IMR-90 (cell line): ENCODE measurements at places on chromosomes 5 and 9. TPM values are rescaled to one million over a fixed set of nuclear protein-coding genes. Genes with fewer than 3 reads are reported as not detected.

GRCh38 chr9:117178596-117179375 is 236.1 kb downstream of the ASTN2 start:
- DNase-seq: peak; percentile 59

- no peak for DNase-seq
Measured at GRCh38 chr5:149724130-149724840, 5.8 kb upstream of the PPARGC1B start.

DNA sequence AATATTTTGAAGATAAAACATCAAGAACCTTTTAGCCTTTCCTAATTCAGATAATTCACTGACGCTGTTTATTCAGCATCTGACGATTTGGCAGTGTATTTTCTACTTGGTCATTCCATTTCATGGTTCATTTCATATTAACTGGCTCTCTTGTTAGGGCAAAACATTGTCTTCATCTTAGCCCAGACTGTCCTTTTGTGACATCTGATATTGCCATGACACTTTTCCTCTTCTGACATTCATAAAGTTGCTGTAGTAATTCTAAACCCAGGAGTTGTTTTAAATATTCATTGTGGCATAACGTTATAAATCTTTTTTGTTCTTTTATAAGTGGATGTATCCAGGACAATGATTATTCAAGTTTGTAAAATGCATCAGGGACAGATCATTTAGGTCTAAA is 1.8 kb downstream of the SCAMP1 start:
- no peak for DNase-seq

- no peak for DNase-seq
Measured at GRCh38 chr9:138098908-138099791, 221.6 kb downstream of the CACNA1B start.

GRCh38 chr9:73141282-73141681 is 10.4 kb upstream of the ANXA1 start:
- DNase-seq: no peak

DNA sequence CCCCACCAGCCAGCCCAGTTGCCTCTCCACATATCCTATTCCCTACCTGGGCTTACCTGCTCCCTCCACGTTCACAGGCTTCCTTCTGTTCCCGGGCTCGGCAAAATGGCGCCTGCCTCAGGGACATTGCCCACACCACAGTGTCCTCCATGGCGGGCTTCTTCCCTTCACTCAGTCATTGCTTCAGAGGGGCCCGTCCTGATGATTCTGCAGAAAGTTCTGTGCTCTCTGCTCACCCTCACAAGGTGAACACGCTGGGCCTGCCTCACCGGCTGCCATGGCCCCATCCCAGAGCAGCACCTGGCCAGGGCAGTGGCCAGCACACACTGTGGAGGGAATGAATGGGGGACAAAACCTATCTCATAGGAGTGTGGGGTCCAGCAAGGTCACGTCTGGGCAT is 313.0 kb downstream of the GADD45G start:
- no peak for DNase-seq

DNA sequence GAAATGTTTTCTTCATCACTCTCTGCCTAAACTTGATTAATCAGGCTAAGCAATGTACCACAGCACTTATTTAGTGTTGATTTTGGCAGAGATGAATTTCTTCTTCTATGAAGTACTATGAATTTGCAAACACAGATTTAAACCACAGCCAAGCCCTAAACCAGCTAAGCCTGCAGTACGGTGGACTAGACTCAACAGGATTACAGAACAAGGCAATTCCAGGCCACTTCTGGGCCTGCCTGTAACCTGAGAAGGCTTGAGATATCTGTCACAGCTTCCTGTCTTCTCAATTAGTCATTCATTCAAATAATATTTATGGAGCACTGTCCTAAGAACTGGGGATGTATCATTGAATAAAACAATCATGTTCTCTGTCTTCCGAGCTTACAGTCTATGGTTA is 32.4 kb upstream of the CAST start:
- DNase-seq: peak; percentile 89

GRCh38 chr5:82975396-82975795 is 101.8 kb downstream of the TMEM167A start:
- no peak for DNase-seq

DNA sequence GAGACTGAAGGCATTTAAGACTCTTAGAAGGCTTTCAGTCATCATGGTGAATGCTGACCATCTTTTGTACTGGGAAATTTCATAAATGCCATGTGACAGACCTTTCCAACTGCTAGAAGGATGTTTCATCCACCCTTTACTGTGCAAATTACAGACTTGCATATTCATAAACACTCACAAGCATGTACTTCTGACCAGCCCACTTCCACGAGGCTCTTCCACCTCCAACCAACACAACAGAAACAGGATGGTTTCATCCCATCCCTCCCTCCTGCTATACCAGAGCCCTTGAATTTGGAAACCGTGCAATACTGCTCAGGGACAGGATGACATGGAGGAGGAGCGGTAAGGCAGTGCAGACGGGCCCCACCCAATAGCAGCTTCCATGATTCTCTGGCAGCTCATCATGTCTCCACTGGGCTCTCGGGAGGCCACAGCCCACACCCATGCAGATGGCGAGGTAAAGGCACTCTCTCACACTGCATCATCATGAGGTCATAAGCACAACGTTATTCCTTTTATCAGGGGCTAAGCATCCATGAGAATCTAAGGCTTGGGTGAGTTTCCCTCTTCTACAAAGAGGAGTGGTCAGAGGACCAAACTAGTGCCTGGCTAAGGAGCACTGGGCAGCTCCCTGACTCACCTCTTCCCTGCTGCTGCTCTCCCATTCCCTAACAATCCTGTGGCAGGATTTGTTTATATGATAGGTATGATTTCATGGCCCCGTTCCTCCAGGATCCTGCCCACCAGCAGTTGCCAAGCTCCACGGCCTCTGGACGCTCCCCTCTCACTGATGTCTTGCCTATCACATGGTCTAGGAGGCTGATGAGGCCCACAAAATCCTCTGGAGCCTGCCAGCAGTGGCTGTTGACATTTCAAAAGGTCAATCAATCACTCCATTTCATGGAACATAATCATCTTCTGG is 94.4 kb upstream of the FSTL4 start:
- DNase-seq: no peak

Gene BTNL3
- polyA plus RNA-seq: not detected in 2 replicates

Gene CFAP157
- 0.04 TPM in 1 of 2 replicates, not detected in the other for polyA plus RNA-seq
